ENCODE measurements at places on chromosomes 3 and 15. TPM values are rescaled to one million over a fixed set of nuclear protein-coding genes. Genes with fewer than 3 reads are reported as not detected.

GRCh38 chr3:54358969-54359694, 236.8 kb downstream of the CACNA2D3 start:
- no peak for DNase-seq

- DNase-seq: no peak
Observed at GRCh38 chr3:66452303-66453011, 48.4 kb downstream of the LRIG1 start.

DNA sequence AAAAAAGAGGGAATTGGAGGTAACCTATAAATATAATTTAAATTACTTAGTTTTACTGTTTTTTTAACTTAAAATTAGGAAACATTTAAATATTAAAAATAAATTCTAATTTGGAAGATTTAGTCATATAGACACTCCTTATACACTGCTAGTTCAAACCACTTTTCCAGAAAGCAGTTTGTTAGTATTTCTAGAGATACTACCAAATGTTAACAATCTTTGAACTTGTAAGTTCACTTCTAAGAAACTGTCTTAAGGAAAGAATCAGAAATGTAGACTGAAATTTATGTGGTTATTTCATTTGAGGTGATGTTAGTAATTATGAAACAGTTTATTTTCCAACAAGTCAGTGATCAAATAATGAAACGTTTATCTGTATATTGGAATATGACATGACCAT, 22.7 kb downstream of the CTDSPL2 start:
- DNase-seq: no peak

- DNase-seq: no peak
Observed at GRCh38 chr15:60254416-60254815, 143.4 kb downstream of the ANXA2 start.

- DNase-seq: peak; percentile 97
Observed at GRCh38 chr3:162295323-162295983, 798.8 kb downstream of the OTOL1 start.

- DNase-seq: no peak
Observed at GRCh38 chr15:85777250-85778106, 17.2 kb downstream of the KLHL25 start.

- no peak for DNase-seq
Observed at GRCh38 chr3:141167681-141168080, 63.9 kb upstream of the PXYLP1 start.

DNA sequence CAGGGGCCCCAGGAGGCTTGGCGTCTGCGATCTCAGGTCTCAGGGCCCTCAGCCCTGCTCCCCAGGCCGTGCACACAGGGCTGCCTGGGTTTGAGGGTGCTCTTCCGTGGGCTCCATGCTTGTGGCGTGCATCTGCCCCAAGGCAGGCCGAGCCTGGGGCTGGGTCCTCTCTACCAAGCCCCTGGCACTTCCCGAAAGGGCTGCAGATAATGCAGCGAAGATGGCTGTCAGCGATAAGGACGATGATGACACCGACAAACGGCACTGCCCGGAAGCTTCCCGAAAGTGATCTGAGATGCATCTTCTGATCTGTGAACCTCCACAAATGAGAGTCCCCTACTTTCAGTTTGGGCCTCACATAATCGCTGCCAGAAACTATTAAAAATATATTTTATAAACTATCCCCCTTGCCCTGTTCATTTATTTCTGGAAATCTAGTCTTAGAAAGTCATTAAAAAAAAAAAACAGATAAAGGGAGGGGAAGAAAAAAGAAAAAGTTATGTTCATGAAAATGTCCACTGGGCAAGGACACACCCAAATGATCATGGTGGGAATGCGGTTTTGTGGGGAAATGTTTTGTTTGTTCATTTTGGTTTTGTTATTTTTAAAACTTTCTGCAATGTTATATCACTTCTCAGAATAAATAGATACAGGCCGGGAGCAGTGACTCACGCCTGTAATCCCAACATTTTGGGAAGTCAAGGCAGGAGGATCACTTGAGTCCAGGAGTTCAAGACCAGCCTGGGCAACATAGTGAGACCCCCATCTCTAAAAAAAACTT, 51.5 kb downstream of the RPN1 start:
- no peak for DNase-seq

Gene AGBL1
- total RNA-seq: not detected

All from PC-3 (cell line).